Stimulated activated naive CD4-positive, alpha-beta T cell treated with Interleukin-2 at 50 U/mL for 16 hours (primary cell): ENCODE measurements at places on chromosomes 7 and 10.
A peak's percentile ranks its signal among the peaks of the same experiment; 100 is the strongest.

DNA sequence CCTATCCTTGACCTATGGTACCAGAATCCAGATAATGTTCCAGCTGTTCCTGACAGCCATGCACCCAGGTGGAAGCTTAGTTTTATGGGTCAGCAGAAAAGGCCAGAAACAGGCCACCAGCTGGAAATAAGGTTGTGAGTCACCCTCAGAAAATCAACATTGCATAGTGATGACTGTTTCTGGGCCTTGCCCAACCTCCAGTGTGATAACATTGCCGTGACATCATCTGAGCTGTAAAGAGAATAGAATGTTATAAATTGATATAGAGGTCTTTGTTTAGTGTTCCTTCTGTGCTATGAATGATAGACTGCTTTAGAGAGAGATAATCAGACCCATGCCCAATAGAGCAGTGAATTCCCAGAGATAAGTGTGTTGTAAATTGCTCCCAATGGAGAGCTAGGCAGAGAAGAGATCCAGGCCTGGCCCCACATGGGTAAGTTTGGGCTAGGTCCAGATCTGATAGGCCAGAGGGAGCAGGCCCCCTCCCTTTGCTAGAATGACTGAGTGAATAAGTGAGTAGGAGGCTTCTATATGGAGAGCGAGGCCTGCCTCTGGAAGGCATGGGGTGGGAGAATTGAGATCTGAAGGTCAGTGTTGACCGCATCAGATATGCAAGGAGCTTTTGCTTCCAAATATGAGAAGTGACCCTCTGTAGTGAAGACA is 14.2 kb upstream of the HPS1 start:
- no peak for DNase-seq

GRCh38 chr10:17216217-17216900 is 11.7 kb upstream of the VIM start:
- peak; percentile 11 for DNase-seq

- DNase-seq, result no peak
These were observed 104.5 kb downstream of the CCSER2 start for GRCh38 chr10:84432891-84433290.

DNA sequence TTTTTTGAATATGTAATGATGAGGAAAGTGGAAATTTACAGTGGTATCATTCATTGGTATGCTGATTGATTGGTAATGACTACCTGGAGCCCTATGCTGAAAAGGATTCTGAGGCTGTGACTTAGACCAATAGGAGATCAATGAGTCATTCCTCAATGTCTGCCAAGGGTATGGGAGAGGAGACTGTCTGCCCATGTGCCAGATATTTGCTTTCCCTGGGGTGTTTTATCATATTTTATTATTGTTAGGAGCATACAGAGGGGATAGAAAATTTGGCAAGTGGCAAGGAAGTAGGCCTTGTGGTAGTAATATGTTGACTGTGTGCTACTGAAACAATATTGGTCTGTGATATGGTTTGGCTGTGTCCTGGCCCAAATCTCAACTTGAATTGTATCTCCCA is 54.8 kb downstream of the ASAH2B start:
- DNase-seq, result no peak

- DNase-seq, result no peak
These were observed 24.8 kb downstream of the STK32C start for GRCh38 chr10:132282667-132283603.

DNA sequence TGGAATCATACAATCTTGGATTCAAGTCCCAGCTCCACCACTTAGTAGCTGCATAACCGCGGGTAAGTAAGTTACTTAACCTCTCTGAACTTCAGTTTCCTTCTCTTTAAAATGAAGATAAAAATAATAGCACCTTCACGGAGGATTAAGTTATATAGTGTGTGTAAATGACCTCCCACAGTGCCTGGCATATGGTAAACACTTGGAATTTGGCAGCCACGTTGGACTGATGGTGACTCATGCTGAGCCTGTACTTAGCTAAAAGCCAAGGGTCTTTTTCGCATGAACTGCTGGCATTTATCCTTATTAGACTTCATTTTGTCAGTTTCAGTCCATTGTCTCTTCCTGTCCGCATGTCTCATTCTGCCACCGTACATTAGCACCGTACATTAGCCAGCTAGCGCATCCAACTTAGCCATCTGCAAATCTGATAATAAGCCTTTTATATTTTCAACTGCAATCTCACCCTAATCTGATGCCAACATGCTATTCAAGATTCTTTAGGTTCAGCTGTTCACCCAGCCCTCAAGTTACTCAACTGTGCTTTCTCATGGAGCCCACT is 11.2 kb downstream of the SLC13A4 start:
- DNase-seq, result no peak

GRCh38 chr7:7816084-7816483 is 97.7 kb upstream of the RPA3 start:
- DNase-seq, result no peak

DNA sequence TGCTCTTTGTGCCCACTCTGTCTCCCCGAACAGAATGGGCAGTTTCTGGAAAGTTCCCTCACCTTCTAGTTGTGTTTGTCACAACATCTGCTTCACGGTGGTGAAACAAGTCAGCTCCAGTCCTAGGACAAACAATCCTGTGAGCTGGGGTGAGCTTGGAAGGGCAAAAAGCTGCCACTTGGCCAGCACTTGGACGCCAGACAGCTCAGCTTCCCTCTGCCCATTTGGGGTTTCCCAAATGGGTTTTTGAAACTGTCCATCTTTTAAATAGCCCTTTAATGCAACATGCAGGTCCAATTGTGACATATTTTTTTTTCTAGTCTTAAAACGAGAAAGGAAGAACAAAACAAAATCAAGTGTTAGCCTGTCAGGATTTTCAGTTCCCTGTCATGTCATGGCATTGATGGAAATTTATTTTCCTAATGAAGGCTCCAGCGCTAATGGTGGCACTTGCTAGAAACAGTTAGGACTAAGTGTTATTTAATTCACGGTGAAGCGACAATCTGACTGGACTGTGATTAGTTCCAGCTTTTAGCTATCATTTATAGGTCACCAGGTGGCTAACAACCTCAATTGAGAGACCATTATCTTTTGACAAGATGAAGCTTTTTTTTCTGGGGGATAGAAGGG is 181.7 kb downstream of the MYOF start:
- DNase-seq, result no peak

DNA sequence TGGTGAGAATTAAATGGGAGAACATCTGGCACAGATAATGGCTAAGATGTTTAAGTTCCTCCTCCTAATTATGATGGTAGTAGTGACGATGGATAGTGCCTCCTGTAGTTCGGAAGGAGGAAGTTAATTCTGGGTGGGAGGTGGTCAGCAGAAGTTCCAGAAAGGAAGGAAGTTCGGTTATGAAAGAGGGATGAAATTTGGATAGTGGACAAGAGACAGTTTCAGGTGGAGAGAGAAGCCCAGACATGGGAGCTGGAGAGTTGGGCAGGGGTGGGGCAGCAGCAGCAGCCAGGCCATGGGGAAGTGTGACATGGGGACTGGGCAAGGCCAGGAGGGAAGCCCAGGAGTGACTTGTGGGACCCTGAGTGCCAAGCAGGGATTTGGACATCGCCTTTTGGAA is 99.5 kb downstream of the CCNY start:
- DNase-seq, result no peak
